HuH-7.5 (cell line): ENCODE measurements at places on chromosomes 16 and 17.
A peak's percentile ranks its signal among the peaks of the same experiment; 100 is the strongest.

- DNase-seq: no peak
Observed at GRCh38 chr17:66437476-66438026, 135.1 kb downstream of the PRKCA start.

- no peak for DNase-seq
Observed at GRCh38 chr17:55661963-55662834, 60.5 kb downstream of the TMEM100 start.

- DNase-seq: no peak
Observed at GRCh38 chr17:9926150-9926804, 21.2 kb upstream of the RCVRN start.

- no peak for DNase-seq
Observed at GRCh38 chr17:63150994-63151464, 185.0 kb downstream of the TANC2 start.

DNA sequence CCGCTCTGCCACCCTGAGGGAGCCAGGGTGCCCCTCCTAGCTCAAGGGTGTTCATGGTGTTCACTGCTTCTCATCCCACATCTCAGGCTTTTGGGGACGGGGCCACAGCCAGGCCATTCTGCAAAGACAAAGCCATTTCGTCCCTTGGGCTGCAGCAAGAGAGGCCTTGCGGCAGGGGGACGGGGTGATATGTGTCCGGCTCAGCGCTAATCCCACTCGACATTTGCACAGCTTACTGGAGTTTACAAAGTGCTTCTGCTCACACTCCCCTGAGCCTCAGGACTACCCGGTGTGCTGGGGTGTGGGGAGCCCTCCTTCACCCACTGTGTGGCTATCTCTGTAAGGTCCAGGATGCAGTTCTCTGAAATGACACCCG, 84.3 kb downstream of the RTN4RL1 start:
- DNase-seq: no peak

DNA sequence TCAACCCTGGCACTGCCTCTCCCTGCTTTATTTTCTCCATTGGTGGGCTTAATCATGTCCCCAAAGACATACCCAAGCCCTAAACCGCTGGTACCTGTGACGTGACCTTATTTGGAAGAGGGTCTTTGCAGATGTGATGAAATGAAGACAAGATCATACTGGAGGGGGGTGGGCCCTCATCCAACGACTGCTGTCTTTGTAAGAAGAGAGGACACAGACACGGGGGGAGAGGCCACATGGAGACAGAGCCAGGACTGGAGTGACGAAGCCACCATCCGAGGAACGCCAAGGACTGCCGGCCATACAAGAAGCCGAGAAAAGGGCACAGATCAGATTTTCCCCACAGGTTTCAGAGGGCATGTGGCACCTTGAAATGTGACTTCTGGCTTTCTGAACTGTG, 62.5 kb downstream of the C16orf95 start:
- DNase-seq: no peak

DNA sequence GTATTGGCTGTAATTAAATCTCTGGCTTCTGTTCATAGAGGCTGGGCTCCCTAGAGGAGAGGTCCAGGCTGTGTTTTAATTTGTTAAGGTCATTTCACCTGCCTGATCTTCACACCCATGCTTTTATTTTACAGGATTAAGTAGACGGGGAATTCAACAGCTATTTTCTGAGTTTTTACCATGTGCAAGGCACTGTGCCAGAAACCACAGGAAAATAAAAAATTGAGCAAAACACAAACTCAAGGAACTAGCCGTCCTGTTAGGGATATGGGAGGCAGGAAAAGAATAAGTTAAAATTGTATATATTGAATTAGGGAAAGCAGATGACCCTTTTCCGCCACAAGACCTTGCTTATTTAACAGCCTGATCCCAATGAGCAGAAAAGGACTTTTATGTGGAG, 29.1 kb downstream of the HS3ST3A1 start:
- no peak for DNase-seq

GRCh38 chr16:27109666-27110523, 43.2 kb downstream of the C16orf82 start:
- DNase-seq: peak; percentile 62

GRCh38 chr17:40063187-40063771, 514 bp downstream of the THRA start:
- DNase-seq: peak; percentile 54

GRCh38 chr17:74212913-74213791, at the start of gene TTYH2:
TSS of gene TTYH2 (plus strand) at chr17:74213571. CDS start at chr17:74213588, 17 bp downstream.
- peak; percentile 76 for DNase-seq

DNA sequence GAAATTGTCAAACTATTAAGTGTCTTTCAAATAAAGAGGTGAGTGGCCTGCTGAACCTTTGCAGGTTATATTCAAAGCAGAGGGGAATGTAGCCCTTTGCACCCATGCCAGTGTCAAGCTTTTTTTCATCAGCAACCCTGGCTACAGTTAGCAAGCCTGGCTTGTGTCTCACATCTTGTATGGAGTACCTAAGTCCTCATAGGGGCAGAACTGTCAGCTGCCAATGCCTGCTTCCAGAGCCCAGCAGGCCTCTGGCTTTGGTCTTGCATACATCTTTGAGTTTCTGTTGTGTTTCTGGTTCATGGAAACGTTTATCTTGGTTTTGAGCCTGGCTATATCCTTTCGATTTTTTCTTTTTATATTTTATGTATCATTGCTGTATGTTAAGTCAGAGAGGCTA, 26.8 kb downstream of the REXO5 start:
- no peak for DNase-seq

DNA sequence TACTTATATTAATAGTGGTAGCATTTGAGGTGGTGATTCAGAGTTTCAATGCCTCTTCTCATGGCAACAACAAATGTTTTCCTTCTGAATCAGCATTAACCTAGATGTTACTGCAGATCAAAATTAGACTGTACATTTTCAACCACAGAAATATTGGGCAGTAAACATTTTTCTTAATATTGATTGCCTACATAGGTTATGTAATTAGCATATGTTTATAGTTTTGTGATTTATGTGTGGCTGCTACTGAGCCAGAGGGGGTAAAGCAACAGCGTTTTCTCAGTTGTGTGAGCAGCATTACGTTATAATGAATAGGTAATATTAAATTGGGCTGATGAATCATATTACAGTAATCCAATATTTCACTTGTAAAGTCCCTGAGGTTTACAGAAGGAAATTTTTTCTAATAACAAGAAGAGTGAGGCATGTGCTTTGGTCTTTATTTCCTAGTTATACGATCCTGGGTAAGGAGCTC, 18.8 kb upstream of the BMERB1 start:
- DNase-seq: no peak

DNA sequence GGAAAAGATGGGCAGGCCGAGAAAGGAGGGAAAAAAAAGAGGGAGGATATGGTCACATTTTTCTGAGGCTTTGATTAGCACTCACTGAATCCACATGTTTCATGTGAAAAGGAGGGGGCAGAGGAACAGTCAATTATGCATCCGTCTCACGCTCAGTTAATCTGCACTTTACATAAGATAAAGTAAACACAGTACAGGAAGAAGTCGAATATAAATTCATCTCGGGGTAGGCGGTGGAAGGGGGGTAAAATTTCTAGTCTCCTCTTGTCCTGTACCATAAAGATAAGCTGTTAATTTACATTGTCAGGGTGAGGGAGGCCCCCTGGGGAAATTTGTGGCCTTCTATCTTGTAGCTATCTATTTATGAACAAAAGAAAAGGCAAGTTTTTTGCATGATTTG, 73.1 kb upstream of the CES5A start:
- no peak for DNase-seq
